ENCODE measurements at places on chromosomes 6 and 20.

GRCh38 chr6:7993952-7994351 lies 70.2 kb downstream of the BLOC1S5 start:
- DNase-seq = no peak

DNA sequence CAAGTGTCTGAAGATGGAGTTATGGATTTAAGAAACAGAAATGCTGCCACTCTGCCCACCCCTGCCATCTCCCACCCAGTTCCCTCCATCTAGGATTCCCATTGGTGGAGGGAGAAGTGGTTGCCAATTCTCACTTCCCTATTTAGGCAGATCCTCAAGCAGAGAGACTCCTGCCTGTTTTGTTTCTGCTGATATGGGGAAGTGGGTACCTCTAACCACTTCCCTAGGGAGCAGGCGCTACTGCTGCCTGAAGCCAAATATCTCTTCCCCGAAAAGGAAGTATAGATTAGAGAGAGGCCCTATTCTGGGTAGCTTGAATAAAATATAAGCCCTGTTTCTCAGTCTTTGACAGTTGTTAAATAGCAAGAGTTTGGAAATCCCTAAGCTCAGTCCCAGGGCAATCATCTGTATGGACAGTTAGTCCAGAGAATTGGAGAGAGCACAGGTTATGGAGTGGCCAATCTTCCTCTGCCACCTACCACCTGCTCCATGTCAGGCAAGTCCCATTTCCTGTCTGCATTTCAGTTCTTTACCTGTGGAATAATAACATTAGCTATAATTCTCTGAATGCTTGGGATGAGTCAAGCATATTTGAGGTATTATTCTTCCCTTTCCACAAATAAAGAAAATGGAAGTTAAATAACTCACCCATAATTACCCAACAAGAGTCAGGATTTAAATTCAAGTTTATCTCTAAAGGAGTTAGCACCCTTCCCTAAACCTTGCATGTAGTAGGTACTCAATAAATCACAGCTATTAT lies 2.6 kb upstream of the ADGB start:
- no peak for DNase-seq

- no peak for DNase-seq
These were observed 418.6 kb upstream of the MAN1A1 start for GRCh38 chr6:119768201-119768600.

DNA sequence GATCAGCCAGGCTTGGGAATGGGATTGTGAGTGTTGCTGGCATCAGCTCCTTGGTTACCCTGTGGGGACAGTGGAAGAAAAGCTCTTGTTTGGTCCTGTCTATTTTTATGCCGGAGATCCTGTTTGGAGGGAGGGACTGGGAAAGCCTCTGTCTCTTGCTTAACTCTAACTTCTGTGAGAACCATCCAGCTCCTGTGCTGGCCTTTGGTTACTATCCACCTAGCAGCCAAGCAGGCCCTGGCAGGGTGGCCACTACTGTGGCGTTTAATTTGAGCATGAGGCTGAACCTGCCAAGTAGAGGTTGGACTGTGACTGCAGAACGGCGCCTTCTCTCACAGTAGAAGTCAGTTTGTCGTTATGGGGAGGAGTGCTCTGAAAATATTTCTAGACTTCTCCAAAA lies 193.3 kb downstream of the UTRN start:
- no peak for DNase-seq

GRCh38 chr20:53260591-53260990 lies 288.4 kb downstream of the TSHZ2 start:
- no peak for DNase-seq

- DNase-seq = no peak
These were observed 179.4 kb downstream of the ERMARD start for GRCh38 chr6:169930799-169931198.

- DNase-seq = no peak
These were observed 4.8 kb downstream of the SAMD10 start for GRCh38 chr20:63974402-63975200.

GRCh38 chr6:156790711-156791319 lies 13.6 kb downstream of the ARID1B start:
- no peak for DNase-seq

DNA sequence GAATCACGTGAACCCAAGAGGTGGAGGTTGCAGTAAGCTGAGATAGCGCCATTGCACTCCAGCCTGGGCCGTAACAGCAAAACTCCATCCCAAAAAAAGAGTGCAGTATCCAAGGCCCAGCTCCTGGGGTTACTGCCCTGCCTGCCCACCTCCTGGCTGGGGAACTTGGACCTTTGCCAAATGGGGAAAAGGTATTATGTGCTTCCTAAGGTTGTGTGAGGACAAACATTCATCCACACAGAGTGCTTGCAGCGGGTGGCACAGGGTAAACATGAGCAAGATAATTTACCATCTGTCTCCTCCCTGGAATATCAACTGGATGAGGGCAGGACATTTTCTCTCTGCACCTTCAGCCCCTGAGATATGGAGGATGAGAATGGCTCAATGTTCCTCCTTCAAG lies 94.9 kb upstream of the POPDC3 start:
- no peak for DNase-seq

Data from progenitor cell of endocrine pancreas (in vitro differentiated cells).